Thyroid gland (tissue), 4 donors: ENCODE measurements at places on chromosomes 7 and 10. TPM values are rescaled to one million over a fixed set of nuclear protein-coding genes. Genes with fewer than 3 reads are reported as not detected.

GRCh38 chr7:119270045-119270464, 1002.9 kb upstream of the KCND2 start:
- no peak overlapping the region for H3K27ac ChIP-seq
- H3K27me3 ChIP-seq: no peaks in the 10 kb centered on the region
- no peaks in the 10 kb centered on the region for H3K4me1 ChIP-seq
- H3K36me3 ChIP-seq: no peaks in the 10 kb centered on the region
- DNase-seq: peak; percentile 59

GRCh38 chr7:44379366-44380188, 54.2 kb upstream of the CAMK2B start:
- no peak for DNase-seq
- H3K27me3 ChIP-seq: no peaks in the 10 kb centered on the region
- H3K27ac ChIP-seq: no peak overlapping the region
- no peak overlapping the region for H3K4me3 ChIP-seq
- H3K4me1 ChIP-seq: no peaks in the 10 kb centered on the region

DNA sequence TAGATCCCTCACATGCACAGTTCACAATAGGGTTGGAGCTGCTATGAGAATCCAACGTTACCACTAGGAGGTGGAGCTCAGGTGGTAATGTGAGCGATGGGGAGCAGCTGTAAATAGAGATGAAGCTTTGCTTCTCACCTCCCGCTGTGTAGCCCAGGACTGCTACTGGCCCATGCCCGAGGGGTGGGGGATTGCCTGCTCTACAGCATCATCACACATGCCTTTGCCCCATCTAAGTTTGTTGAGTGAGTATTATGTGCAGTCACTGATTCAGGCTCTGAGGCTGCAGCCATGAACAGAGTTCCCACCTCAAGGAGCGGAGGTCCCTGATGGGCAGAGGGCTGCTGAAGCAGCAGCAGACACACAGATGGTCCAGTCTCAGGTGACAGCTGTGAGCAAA, 94.1 kb downstream of the CHST15 start:
- H3K4me3 ChIP-seq: no peak overlapping the region
- DNase-seq: no peak
- no peaks in the 10 kb centered on the region for H3K36me3 ChIP-seq
- H3K4me1 ChIP-seq: peaks cover 20% of the 10 kb centered on the region
- H3K27me3 ChIP-seq: no peaks in the 10 kb centered on the region
- no peak overlapping the region for H3K27ac ChIP-seq

The AEBP1 gene
- total RNA-seq: 65.1 TPM

The SP8 gene
- total RNA-seq: not detected

The TRIL gene
- 9.7 TPM for total RNA-seq
